Ammon's horn (tissue), 1 donor: ENCODE measurements at places on chromosomes 7 and 10.

GRCh38 chr7:119270045-119270464, 1002.9 kb upstream of the KCND2 start:
- peak; percentile 74 for DNase-seq

GRCh38 chr10:103106539-103106938, 86.5 kb downstream of the NT5C2 start:
- no peak for DNase-seq

DNA sequence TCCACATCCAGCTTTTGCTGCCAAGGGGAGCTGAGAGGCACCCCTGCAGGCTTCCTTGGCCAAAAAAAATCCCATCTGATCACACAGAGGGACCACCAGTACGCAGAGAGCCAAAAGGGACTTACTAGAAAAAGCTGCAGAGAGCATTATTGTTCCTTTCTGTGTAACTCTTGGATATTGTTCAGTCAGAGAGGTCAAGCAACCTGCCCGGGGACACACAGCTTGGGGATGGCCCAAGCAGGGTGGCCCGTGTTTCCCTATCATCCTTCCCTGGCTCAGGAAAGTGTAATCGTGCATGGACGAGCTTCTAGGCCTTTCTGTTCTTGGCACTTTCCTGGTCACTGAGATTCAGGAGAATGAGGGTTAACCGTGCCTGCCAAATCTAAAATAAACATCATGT, 84.1 kb upstream of the SH2B2 start:
- no peak for DNase-seq

- no peak for DNase-seq
Measured at GRCh38 chr7:134512271-134512670, 15.1 kb upstream of the AKR1B10 start.

- peak; percentile 69 for DNase-seq
Measured at GRCh38 chr7:87218796-87219544, 562 bp downstream of the TMEM243 start.

GRCh38 chr10:90960355-90960814, 39.5 kb upstream of the ANKRD1 start:
- peak; percentile 18 for DNase-seq

DNA sequence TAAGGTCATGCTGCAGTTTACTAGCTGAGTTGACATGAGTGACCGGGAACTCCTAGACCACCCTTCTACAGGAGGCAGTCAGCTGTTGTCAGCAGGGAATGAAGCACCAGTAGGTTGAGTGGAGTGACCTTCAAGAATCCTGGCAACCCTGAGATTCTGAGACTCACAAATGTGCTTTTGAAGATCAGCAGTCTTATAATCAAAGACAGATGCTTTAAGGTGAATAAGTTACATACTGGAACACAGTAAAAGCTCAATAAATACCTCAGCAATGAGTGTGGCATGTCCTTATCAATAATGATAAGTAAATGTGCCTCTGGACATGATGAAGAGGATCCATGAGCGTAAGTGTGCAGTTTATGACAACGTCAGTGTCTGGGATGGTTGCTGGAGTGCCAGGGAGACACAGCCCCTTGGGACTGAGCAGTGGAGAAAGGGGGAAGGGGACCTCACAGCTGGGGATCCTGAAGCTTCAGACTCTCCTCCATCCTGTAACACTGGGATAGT, 11.9 kb upstream of the OR6V1 start:
- no peak for DNase-seq

GRCh38 chr7:142880876-142881505, 4.6 kb downstream of the TRPV6 start:
- no peak for DNase-seq

GRCh38 chr10:1379601-1380000, 323.4 kb downstream of the WDR37 start:
- DNase-seq, result no peak

GRCh38 chr7:22269963-22270362, 87.0 kb downstream of the RAPGEF5 start:
- DNase-seq, result no peak

- peak; percentile 12 for DNase-seq
Measured at GRCh38 chr7:12637819-12638592, 49.4 kb upstream of the ARL4A start.

DNA sequence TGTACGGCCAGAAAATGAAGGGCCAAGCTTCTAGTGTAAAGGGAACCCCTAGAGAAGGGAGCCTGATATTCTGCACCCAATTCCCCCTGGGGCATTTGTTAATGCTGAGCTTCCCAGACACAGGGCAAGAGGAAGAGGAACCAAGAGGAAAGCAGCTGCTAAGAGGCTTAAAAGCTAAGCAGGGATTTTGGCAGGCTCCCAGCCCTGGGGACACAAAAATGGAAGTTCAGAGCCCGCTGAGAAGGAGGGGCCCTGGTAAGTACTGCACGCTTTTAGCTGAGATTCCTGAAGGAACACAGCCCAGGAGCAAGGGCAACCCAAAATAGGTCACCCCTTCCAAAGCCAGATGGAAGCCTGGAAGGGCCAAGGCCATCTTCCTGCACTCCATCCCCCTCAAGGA, 387.3 kb upstream of the MGMT start:
- peak; percentile 59 for DNase-seq

DNA sequence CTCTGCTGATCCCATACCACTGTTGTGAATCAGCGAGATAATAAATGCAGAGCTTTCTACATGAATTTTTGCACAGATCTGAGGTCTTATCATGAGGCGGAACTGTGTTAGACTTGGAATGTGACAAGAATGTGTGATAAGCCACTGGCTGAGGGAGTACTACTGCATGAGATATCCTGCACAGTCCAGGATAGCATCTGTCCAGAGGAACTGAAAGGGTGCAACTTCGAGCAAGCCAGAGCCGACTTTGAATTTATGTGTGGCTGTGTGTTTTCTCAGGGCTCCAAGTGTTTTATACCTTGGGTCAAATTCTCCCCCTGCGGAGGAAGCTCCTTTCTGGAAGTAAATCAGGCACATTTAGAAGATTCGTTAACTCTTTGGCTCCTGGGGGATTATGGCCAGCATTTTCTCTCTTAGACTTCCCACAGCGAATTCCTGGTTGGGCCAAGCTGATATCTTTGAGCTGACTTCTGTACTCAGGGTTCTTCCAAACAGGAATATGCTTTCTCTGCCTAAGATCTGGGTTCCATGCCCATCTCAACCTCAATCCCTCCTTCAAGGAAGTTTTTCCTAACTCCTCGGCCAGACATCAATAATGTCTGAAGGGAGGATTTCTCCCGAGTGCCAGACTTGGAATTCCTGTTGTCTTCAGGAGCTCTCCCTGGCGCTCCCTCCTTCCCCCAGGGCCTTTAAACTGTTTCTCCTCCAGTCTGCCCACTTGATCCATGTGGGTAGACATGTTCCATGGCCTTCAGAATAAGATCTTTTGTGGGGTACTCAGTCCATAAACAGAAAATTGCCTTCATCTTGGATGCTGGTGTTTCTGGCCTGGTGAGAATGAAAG, 2.5 kb upstream of the MEST start:
- no peak for DNase-seq

DNA sequence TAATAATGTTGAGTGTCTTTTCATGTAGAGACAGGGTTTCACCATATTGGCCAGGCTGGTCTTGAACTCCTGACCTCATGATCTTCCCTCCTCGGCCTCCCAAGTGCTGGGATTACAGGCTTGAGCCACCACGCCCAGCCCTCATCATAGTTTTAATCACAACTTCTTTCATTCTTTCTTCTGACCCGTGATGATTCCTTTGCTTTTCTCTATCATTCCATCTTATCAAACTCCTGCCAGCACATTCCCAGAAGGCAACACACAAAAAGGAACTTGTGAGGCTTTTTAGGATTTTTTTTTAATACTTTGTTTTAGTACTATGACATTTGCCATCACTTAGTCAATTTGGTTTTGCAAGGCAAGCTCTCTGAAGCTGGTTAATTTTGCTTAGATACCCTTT, 77.5 kb upstream of the MEOX2 start:
- DNase-seq, result no peak

- DNase-seq, result no peak
Measured at GRCh38 chr7:56174875-56175760, 58.9 kb upstream of the NUPR2 start.

DNA sequence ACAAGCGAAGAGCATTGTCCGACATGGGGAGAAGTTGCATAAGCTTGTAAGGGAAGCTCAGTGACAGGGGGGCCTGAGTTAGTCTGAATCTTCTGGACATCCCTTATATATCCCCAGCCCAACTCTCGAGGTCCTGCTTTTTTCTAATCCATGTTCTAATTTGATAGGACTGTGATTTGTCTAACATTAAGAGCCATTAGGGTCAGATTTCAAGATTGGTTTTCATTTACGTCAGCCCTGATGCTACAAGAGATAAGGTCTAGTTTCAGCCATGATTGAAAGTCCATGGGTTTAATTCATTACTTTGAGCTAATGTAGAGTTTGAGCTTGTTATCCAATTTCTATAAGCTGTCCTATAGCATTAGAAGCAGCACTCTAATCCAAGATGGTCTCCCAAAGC, 20.3 kb downstream of the TLX1 start:
- DNase-seq, result no peak

- no peak for DNase-seq
Measured at GRCh38 chr10:87875929-87876571, 12.6 kb downstream of the PTEN start.

GRCh38 chr10:103706047-103706446, 149.3 kb downstream of the SH3PXD2A start:
- DNase-seq, result no peak

- DNase-seq, result no peak
Measured at GRCh38 chr7:55557666-55558188, 14.6 kb downstream of the VOPP1 start.

DNA sequence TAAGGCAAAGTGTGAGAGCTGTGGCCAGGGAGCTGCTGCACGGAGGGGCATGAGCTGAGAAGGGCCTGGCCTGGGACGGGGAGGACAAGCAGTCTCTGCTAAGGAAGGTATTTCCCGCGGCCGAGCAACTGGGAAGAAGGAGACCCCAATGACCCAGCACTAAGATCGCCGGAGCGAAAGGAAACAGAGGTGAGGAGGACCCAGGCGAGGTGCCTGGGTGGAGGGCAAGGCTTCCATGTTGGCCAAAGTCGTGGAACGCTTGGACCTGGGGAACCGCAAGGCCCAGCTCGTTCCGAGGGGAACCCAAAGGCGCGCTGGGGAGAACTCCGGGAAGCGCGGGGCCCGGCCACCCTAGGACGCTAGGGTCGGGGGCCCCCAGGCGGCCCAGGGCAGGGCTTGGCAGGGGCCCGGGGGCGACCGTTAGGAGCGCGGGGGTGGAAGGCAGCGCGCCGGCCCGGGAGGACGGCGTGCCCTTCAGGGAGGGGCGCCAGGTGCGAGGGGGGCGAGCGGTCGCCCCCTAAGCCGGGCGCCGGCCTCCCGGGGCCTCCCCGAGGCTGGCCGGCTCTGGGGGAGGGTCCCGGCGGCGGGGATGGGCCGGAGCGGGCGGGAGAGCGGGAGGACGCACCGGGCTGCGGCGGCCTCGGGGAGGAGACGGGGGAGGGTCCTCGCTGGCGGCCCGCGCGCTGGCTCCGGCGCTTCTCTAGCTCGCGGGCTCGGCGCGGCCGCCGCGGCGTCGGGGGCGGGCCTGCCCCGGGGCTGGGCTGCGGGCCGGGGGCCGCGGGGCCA, 545 bp downstream of the GIGYF1 start:
- peak; percentile 4 for DNase-seq

- DNase-seq, result no peak
Measured at GRCh38 chr7:76091506-76091905, 43.6 kb downstream of the MDH2 start.

GRCh38 chr10:47247148-47248059, 52.6 kb upstream of the GDF10 start:
- no peak for DNase-seq

GRCh38 chr10:97028126-97028831, 157.5 kb downstream of the SLIT1 start:
- no peak for DNase-seq

DNA sequence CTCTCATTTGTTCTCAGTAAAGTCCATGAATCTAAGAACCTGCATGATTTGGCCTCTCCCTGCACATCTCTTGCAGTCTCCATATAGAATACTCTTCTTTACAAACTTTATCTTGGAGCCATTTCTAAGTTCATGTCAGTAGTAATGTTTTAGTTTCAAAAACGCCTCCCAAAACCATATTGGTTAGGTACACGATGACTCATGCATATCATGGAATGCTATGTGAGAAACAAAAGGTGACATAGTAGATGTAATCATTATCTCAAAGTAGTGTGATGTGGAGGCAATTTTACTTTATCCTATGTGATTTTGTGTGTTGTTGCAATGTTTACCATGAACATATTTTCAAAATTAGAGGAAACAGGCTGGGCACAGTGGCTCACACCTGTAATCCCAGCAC, 520.7 kb downstream of the KCNMA1 start:
- no peak for DNase-seq

GRCh38 chr10:128540128-128540762, 414.0 kb upstream of the MKI67 start:
- no peak for DNase-seq

- DNase-seq, result no peak
Measured at GRCh38 chr10:95408983-95409873, 118.4 kb upstream of the PDLIM1 start.

- no peak for DNase-seq
Measured at GRCh38 chr10:110058212-110058611, 50.4 kb downstream of the ADD3 start.

- no peak for DNase-seq
Measured at GRCh38 chr7:158842486-158842885, 13.2 kb upstream of the ESYT2 start.

- DNase-seq, result no peak
Measured at GRCh38 chr7:157089100-157089610, 49.6 kb upstream of the UBE3C start.

GRCh38 chr10:106311590-106311989, 852.9 kb downstream of the SORCS1 start:
- DNase-seq, result no peak

- no peak for DNase-seq
Measured at GRCh38 chr10:32072025-32072800, 16.0 kb upstream of the KIF5B start.

DNA sequence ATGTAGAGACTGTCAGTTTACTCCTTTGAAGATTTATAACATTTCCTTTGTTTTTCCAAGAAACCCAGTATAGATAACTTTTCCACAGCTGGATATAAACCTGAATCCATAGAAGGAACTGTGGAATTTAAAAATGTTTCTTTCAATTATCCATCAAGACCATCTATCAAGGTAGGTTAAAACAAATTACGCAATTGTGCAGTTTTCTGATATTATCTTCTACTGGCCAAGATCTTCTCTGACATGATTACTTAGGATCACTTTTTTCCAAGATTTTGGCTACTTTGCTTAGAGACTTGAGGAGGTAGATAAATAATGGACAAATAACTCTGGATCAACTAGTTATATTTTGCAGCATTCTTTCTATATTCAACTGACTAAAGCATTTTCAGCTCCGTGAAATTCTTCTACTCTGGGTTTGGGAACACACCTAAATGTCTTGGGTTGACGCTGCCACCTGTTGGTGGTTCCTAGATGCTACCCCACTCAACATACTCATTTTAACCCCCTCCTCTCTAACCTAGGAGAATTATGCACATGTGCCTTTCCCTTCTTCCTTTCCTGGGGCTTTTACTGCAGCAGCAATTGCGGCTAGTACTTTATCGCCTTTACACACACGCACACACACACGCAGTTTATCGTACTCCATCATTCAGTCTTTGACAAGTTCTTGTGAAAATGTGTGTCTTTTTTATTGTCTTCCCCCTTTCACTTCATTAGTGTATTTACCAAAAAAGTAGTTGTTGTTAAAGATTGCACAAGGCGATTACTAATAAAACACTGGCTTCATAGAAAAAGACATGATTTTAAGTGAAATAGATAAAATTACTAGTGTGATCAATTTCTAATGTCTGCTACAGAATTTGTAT, 32.7 kb downstream of the ABCB5 start:
- DNase-seq, result no peak

GRCh38 chr7:496528-497295, 22.9 kb downstream of the PDGFA start:
- no peak for DNase-seq
